Type B pancreatic cell (in vitro differentiated cells): ENCODE measurements at places on chromosomes 6 and 20. TPM values are rescaled to one million over a fixed set of nuclear protein-coding genes. Genes with fewer than 3 reads are reported as not detected.

DNA sequence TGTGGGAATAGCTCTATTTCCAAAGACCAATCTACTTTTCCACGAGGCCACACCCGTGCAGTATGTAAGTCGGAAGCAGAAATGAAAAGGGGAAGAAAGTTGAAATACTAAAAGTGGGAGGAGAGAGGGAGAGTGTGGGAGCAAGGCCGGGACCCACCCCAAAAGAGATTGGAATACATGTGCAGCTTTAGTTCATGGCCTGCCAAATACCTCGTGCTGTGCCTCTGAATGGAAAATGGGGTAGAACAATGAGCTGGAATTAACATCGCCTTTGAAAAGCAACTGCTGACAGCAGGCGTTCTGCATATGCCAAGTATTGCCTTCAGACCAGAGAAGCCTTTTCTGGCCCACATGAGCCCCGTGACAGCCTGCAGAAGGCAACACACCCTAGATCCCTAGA, 155.6 kb downstream of the CD83 start:
- DNase-seq = no peak

DNA sequence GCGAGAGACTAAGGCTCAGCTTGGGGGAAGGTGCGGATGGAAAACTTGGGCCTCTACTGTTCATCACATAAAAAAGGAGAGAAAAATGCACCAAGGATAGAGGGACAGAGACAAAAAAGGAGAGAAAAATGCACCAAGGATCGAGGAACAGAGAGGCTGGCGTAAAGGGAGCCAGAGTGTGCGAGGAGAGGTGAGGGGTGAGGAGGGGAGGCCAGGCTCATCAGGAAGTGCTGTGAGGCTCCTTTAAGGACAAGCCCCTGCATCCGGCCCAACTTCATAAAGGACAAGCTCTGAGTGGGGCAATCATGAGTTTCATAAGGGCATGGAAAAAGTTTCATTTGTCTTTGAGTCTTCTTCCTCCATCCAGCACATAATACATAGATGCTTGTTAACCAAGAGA, 117.2 kb upstream of the NXT1 start:
- DNase-seq = no peak

DNA sequence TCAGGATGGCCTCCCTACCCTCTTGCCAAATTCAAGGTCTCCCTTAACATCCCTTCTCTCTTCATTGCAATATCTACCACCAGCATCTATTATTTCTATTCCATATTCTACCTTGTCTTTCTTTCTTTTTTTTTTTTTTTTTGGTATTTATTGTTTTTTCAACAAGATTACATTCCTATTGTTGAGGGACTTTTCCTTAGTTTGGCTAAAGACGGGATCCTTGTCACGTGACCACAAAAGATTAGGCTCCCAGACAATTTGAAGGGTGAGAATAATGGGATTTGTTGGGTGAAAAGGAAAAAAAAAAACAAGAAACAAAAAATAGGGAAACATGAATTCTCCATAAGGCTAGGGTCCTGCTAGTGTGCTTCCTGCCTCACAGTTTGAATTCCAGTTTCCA, 124.3 kb upstream of the MCHR2 start:
- no peak for DNase-seq

DNA sequence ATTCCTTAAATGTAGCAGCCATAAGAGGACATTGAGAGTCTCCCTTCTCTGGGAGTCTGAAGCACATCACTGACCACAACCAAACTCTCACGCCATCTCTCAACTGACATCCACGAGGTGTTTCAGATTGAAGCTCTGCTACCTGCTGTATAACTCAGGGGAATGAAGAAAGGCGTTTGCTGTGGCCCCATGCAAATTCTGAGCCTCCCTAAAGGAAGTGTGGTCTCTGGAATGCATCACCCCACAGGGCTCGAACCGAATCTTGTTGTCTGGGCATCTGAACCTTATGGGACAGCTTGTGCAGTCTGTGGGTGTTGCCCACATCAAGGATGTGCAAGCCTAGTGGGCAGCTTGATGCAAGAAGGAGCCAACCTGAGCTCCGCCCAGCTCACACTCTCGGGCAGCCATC, 10.9 kb downstream of the PMEPA1 start:
- DNase-seq = no peak

DNA sequence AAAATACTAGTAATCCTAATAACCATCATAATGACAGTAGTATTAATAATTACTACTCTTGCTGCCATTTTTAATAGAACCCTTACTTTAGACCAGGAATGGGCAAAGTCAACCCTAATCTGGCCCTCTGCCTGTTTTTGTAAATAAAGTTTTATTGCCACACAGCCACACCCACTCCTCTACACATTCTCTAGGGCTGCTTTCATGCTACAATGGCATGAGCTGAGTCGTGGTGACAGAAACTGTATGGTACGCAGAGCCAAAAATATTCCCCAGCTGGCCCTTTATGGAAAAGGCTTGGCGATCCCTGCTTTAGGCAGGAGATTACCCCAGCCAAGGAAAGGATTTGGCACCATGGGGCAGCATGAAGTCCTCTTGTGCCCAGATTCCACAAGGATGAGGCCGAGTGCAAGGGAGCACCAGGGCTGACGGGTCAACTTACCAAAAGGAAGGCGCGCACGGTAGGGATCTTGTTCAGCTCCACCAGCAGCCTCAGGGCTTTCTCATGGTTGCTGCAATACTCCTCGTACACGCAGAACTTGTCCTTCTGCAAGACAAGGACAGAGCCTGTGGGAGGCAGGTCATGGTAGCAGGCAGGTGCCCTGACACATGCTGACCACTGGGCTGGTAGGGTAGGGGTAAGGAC, 93.6 kb downstream of the PREX1 start:
- no peak for DNase-seq

DNA sequence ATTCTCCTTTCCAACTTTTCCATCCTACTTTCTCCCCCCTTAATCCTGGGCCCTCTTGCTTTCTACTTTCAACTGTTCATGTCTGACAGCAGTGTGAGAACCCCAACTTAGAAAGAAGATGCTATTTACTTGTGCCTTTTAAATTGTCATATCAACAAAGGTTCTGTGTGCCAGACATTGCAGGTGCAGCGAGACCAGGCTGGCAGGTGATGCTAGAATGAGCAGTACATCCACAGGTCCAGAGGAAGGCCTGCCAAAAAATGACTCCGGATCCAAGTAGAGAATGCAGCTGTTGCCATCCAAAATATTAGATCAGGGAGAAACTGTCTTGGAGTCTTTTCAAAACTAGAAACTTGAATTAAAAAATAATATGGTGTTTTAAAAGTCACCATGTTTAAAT, 510.5 kb downstream of the LMBRD1 start:
- no peak for DNase-seq

DNA sequence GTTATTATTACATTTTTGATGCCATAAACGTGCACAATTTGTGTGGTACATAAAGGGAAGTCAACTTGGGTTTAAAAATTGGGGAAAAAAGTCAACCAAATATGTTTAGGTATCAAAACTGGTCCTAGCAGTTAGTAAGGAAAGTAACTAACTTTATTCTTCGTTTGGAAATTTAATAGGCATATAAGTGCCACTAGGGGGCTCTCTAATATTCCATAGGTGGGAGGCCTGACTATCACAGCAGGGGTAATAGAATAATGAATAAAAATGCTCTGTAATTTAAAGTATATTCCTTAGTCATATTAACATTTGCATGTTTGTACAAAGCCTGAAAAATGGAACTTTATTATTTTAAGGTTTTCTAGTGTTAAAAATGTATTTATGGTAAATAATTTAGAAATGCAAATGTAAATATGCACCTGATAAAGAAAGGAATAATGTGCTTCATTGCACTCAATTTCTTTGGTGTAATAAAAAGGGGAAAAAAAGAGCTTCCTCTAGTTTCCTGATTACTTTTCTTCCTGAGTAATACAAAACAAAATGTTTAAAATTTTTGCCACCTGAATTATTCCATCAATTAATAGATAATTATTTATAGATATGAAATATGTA, 125.7 kb upstream of the HDAC2 start:
- DNase-seq = no peak

DNA sequence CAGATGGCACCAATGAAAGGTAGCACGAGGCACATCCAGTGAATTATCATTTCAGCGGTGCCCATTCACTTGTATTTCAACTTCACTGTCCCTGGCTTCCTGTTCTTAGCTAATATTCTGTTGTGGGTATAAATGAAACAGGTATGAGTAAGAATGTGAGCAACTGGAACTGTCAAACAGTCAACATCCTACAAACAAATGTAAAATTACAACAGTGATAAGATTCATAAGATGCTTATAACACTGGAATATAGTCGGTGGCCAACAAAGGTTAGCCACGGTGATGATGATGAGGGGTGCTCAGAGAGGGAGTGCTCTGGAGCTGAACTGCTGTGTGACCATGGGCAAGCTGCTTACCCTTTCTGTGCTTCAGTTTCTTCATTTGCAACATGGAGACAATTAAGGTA, 74.9 kb upstream of the TOX2 start:
- DNase-seq = no peak

DNA sequence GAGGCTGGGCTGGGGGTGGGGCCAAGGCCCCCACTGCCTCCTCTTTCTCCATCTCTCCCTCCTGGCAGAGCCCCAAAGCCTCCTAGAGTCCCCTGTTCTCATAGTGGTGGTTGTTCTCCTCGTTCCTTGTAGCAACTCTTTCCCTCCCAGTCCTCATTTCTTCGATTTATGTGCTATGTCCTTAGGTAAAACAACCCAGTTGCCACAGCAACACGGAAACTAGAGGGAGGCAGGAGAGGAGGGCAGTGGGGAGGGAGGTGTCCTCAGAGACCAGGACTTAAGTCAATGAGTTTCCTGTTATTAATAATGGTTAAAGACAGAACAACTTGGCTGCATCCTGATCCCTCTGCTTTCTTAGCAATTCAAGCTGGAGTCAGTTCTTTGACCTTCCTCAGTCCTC, 161.0 kb downstream of the INSM1 start:
- DNase-seq = no peak

DNA sequence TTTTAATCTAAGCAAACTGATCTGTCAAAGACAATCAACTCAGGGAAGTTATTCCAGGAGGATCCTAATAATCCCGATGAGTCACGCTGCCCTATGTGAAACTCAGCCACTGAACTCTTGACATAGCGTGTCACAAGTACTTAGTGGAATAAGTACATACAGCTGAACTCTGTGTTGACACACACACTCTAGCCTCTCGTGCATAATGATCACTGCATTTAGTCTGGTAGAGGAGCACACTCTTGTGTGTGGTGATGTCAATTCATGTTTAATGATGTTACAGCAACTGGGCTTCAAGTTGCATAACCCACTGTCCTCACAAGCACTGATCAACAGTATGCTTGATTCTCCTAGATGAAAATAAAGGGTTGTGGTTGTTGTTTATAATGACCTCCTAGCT, 148.3 kb downstream of the HACE1 start:
- DNase-seq = no peak

GRCh38 chr20:62832951-62833391, 16.1 kb downstream of the COL9A3 start:
- no peak for DNase-seq

MLN gene
- 0.65 and 4.6 TPM in 2 replicates for total RNA-seq

AGER gene
- 11.1 and 16.9 TPM in 2 replicates for total RNA-seq

CGA gene
- total RNA-seq = 0.43 and 30.3 TPM in 2 replicates

C20orf144 gene
- 0.29 and 0.82 TPM in 2 replicates for total RNA-seq

SULF2 gene
- 89.0 and 146 TPM in 2 replicates for total RNA-seq

SCRT2 gene
- total RNA-seq = 0.36 TPM in 1 of 2 replicates, not detected in the other

GINM1 gene
- total RNA-seq = 29.2 and 29.4 TPM in 2 replicates
